ENCODE measurements at places on chromosomes 1 and 21.

DNA sequence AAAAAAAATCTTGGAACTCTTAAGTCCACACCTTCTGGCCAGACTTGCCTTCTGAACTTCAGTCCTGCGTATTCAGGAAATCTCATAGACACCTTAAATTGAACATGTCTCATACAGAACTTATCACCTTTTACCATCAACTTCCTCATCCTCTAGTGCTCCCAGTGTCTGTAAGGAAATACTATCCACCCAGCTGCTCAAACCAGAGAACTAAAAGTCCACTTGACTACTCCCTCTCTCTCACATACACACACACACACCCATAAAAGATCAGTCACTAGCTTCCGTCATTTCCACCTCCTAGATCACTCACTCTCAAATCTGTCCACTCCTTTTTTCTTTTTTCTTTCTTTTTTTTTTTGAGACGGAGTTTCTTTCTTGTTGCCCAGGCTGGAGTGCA is 10.9 kb upstream of the CAP1 start:
- no peak for DNase-seq

- no peak for DNase-seq
Observed at GRCh38 chr1:60672449-60672848, 409.9 kb upstream of the NFIA start.

DNA sequence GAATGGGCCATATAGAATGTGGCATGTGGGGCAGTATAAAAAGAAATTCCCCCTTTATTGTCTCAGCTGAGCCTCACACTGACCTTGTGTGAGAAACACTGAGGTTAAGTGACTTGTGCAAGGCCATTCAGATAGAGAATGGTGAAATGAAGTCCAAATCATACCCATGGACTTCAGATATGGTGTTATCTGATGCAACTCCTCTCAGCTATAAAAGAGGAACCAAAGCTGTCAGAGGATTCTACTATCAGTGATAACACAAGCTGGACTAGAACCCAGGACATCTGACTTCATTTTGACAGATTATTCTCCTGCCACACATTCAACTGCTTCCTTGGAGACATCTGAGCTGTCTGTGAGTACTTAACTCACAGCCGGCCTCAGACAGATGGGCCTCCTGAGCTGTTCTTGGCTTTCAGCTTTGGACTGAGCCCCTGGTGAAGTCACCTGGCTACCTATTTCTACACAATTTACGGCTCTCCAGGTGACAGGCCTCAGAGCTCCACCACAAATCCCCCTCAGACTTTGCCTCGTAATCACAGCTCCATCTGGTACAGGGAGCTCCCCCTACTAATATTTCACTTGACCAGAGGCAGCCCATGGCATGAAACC is 104.6 kb downstream of the PLXNA2 start:
- no peak for DNase-seq

DNA sequence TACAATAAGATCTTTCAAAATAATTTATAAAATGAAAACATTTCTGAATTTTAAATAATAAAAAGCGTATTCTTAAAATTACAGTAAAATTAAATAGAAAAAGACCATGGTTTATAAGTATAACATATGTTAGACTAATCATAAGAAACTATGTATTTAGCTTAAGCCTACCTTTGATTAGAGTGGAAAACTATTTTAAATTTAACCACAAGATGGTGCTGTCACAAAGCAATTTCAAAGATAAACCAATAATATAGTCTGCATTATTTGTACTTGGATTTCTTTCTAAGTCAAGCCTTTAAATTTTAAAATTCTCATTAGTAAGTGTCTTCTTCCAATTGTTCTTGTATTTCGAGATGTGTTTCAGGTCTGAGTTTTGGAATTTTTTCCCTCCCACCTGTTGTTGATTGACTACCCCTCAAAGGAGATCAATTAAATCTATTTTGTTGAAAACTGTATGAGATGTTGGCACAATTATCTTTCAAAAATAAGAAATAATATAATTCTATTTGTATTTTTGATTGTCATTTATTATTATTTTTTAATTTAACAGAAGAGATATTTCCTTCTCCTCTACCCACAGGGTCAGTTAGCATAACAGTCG is 459.8 kb downstream of the KCNT2 start:
- DNase-seq: no peak

GRCh38 chr1:63669151-63669961 is 76.1 kb downstream of the PGM1 start:
- DNase-seq: no peak
